Stimulated activated CD8-positive, alpha-beta memory T cell treated with anti-CD3 and anti-CD28 coated beads, Interleukin-4, amount 100 ng/mL, for 1 hour (primary cell): ENCODE measurements at places on chromosomes 6 and 20.

GRCh38 chr6:141259807-141260206 lies 872.9 kb upstream of the GJE1 start:
- no peak for DNase-seq

GRCh38 chr6:87698547-87699006 lies 3.5 kb downstream of the AKIRIN2 start:
- no peak for DNase-seq

- no peak for DNase-seq
Measured at GRCh38 chr6:75503291-75503690, 9.7 kb upstream of the FILIP1 start.

GRCh38 chr6:135493218-135493961 lies 4.2 kb downstream of the AHI1 start:
- no peak for DNase-seq

- no peak for DNase-seq
Measured at GRCh38 chr6:2209226-2209809, 36.1 kb downstream of the GMDS start.

GRCh38 chr20:46331611-46332361 lies 23.5 kb upstream of the CDH22 start:
- DNase-seq, result no peak

DNA sequence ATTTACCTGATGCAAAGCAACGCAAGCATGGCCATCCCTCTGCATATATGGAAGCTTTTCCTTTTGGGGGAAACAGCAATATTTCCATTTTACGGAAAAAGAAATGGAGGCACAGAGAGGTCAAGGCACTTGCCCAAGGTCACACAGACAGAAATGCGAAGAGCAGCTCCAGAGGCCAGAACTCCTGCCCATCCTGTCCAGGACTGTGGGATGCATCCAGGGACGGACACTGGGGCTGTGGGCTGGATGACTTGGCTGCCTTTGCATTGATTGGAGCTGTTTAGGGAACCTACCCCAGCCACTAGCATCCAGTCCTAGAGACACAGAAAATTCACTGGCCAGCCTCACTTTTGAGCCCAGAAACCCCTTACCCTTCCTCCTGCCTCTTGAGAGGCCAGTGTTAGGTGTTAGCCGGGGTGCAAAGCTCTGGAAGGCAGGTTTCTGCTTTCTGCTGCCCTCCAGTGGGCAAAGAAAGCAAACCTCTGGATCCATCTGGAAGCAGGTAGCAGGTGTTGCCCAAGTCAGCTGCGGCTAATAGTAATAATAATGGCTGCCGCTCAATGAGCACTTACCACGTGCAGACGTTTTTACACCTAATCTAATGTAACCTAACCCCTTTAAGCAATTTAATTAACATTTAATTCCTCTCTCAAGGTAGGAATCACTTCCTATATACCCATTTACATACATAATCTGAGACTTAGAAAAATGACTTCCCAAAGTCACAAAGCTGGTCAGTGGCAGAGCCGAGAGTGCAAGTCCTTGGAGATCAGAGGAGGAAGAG lies 31.7 kb upstream of the CCN5 start:
- DNase-seq, result no peak

GRCh38 chr6:79077715-79078074 lies 359 bp downstream of the PHIP start:
- peak; percentile 17 for DNase-seq

GRCh38 chr6:34359418-34360158 lies 32.9 kb downstream of the NUDT3 start:
- DNase-seq, result no peak

GRCh38 chr6:105740946-105741645 lies 338.2 kb upstream of the PREP start:
- no peak for DNase-seq

DNA sequence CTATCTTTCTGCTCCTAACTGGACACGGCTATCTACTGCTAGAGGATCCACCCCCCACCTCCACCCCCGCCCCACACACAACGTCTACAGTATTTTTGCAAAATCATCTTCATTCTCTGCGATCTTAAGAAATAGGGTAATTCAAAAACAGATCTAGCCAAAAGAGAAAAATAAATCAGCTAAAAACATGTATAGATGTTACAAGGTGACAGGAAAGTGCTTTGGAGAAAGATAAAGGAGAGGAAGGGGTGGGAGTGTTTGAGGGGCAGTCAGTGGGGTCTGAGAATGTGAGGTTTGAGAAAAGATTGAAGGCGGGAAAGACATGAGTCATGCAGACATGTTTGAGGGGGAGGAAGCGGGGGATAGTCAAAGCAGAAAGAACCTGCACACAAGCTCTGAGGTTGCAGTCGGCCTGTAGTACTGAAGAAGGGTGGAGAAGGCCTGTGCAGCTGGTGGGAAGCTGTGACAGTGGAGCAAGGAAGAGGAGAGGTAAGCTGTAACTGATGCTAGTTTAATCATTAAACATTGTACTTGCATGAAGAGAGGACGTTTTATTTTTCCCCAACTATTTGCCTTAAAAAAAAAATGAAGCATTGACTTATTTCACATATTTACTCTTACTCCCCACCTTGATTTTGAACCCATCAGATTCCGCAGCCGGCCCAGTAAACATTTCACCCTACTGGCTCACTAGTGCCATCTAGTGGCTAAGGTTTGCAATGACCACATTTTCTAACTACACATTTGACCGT lies 332.6 kb downstream of the ADGRB3 start:
- DNase-seq, result no peak

DNA sequence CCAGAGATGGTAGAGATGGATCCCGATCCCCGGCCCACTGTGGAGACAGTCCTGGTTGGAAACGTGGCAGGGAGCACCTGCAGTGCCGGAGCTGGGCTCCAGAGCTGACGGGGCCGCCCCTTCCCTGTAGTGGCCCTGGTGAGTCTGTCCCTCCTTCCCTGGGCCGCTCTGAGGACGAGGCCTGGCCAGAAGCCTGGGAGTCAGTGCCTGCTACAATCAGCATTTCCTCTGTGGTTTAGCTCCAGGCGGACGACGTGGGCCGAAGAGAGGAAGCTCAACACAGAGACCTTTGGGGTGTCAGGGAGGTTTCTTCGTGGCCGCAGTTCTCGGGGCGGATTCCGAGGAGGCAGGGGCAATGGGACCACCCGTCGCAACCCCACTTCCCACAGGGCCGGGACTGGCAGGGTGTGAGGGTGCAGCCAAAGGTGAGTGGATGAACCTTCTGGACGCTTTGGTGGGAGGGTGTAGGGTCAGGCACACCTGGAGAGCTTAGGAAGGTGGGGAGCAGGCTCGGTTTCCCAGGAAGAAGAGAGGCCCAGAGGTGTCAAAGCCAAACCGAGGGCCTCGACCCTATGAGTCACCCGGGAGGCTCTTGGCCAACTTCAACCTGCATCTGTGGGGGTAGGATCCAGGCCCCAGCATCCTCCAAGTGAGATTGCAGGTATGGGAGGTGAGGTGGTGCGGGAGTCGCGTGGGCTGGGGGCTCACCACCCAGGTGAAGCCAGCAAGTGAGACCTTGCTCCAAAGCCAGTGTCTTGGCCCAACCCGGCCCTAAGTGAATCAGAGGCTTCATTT lies 9.9 kb downstream of the PSMA7 start:
- DNase-seq, result no peak

DNA sequence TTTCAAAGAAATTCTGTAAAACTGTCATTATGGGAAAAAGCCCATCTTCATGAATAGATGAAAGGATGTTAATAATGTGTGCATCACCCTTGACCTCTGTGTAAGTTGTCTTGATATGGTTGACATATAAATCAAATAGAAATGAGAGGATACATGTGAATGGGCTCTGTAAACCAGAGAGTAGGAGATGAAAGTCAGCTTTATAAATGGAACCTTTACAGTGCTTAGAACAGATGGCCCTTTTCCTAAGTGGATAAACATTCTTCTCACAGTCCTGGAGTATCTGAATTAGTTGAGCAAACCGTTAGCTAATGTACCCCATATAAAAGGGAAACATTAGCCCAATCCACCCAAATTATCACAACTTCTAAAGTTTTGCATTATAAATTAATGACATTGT lies 57.5 kb downstream of the MYLK4 start:
- no peak for DNase-seq
